Stimulated activated CD8-positive, alpha-beta memory T cell treated with anti-CD3 and anti-CD28 coated beads, Interleukin-4, amount 100 ng/mL, for 1 hour (primary cell): ENCODE measurements at places on chromosomes 16 and 17.

GRCh38 chr17:48883171-48883570, 9.4 kb upstream of the ATP5MC1 start:
- no peak for DNase-seq

GRCh38 chr16:67718668-67719047, 458 bp downstream of the GFOD2 start:
- no peak for DNase-seq

DNA sequence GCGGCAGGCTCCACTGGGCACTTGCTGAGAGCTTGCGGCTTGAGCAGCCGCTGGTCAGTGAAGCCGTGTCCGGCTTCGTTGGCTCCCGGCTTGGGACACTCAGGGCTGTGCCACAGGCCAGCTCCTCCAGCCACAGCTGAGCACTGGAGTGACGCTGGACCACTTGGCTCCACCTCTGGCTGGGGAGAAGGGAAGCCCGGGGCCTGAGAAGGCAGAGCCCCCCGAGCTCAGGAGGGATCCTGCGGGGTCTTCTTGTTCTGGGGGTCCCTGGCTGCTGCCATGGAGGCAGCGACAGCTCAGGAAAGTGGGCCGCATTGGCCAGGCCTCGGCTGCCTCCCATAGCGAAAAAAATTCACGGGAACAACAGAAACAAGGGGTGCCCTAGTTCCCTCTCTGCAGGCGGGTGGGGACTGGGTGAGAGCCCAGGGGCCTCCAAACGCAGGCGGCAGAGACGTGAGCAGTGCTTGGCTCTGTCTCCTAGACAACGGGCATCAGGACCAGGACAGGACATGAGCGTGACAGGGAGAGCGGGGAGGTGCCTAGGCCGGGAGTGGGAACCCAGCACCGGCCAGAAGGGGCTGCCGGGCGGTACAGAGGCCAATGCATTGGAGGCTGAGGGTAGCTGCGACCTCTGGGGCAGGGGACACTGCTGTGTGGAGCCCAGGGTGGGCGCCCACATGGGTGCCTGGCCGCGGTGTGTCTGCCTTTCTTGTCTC, 37.7 kb downstream of the SLC7A5 start:
- DNase-seq, result no peak

DNA sequence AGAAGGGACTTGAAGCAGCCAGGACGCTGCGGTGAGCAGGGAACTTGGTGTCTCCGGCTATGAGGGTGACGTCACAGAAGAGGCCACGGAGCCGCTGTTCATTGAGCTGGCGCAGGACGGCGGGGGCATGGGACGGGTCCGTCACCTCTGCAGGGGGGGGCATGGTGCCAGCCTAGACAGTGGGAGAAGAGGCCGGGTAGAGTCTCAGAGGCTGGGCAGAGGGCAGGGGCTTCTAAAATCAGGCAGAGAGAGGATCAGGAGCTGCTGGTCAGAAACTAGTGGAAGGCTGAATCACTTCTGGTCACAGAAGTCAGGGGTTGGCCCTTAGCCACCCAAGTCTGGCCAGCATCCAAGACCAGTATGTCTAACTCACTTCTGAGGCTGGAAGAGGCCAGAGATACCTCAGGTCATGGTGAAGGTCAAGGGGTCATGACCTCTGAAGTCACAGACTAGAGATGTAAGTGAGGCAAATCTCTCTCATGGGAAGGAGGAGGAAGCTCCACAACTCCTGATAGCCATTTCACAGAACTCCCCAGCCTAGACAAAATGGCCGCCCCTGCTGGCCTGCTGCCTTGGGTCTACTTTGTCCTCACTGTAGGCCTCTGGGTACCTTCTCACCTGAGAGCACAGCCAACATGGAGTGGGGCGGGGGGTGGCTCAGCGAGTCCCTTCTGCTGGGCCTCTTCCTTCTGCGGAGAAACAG, 12.6 kb downstream of the ZBTB4 start:
- no peak for DNase-seq

DNA sequence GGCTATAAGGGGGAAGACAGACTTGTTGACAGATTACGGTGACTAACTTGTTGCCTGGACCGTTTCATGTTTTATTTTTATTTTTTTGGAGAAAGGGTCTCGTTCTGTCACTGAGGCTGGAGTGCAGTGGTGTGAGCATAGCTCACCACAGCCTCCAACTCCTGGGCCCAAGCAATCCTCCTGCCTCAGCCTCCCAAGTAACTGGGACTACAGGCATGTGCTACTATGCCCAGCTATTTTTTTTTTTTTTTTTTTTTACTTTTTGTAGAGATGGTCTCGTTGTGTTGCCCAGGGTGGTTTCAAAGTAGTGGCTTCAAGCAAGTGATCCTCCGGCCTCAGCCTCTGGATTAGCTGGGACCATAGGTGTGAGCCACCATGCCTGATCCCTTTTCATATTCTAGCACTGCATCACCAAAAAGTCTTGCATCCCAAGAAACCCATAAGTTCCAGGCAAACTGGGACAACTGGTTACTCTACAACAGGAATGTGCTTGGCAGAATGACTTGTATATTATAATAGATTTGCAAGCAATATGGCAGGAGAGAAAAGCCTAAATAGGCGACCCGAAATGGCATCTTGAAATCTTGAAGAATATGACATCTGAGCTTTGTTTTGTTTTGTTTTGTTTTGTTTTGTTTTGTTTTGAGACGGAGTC, 2.2 kb upstream of the WDR59 start:
- DNase-seq, result no peak

DNA sequence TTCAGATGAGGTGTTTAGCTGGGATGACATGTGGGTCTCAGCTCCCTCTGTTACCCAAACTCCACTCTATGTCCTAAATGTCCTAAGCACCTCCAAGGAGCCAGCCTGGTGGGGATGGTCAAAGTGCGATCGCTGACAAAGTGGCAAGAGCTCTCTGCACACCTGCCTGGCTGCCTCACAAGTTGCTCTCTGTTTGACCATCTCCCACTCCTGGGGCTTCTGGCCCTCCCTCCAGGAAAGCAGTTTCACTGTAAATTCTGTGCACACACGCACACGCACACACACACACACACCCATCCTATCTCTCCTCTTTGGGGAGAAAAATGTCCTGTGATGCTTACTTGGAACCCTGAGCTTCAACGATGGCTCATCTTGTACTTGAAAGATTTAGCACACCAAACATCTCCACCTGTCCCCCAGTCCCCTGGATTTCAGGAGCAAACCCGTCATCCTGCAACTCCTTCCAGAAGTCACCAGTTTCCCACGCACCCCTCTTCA, 1.7 kb downstream of the PITPNA start:
- no peak for DNase-seq
